Pericardium fibroblast (primary cell): ENCODE measurements at places on chromosomes 16 and 17. TPM values are rescaled to one million over a fixed set of nuclear protein-coding genes. Genes with fewer than 3 reads are reported as not detected.

ASGR1 gene
- 0.35 and 0.85 TPM in 2 replicates for total RNA-seq

SLC13A2 gene
- not detected in 2 replicates for total RNA-seq

TLCD1 gene
- 11.8 and 20.7 TPM in 2 replicates for total RNA-seq

TPSD1 gene
- not detected in 2 replicates for total RNA-seq

OTOP3 gene
- not detected in 2 replicates for total RNA-seq

EPN3 gene
- total RNA-seq: 0.23 and 0.51 TPM in 2 replicates

CD300LB gene
- not detected in 2 replicates for total RNA-seq

CENPV gene
- 12.8 and 21.4 TPM in 2 replicates for total RNA-seq
